Activated CD8-positive, alpha-beta memory T cell treated with anti-CD3 and anti-CD28 coated beads for 36 hours (primary cell): ENCODE measurements at places on chromosomes 5 and 9. TPM values are rescaled to one million over a fixed set of nuclear protein-coding genes. Genes with fewer than 3 reads are reported as not detected.

PTPRD gene
- total RNA-seq: 0.10 TPM

C5orf22 gene
- total RNA-seq: 28.6 TPM

ALDH1A1 gene
- not detected for total RNA-seq

CDC25C gene
- 6.1 TPM for total RNA-seq

PCDHGA4 gene
- not detected for total RNA-seq

FOXI1 gene
- not detected for total RNA-seq

RANBP17 gene
- total RNA-seq: not detected

RAB3C gene
- total RNA-seq: not detected

C5orf52 gene
- total RNA-seq: not detected

FOXD4 gene
- total RNA-seq: 0.10 TPM

UGT3A2 gene
- not detected for total RNA-seq

C5orf15 gene
- total RNA-seq: 24.7 TPM

TXN gene
- 486 TPM for total RNA-seq

CDC37L1 gene
- 11.7 TPM for total RNA-seq

DIPK1B gene
- total RNA-seq: not detected

SEMA4D gene
- 295 TPM for total RNA-seq

PRELID2 gene
- total RNA-seq: 1.8 TPM

CARD9 gene
- total RNA-seq: 1.8 TPM

PCDHGB5 gene
- total RNA-seq: 0.19 TPM

TSLP gene
- total RNA-seq: 0.67 TPM

ADRB2 gene
- 0.57 TPM for total RNA-seq
